ENCODE measurements at places on chromosomes 12 and 14. TPM values are rescaled to one million over a fixed set of nuclear protein-coding genes. Genes with fewer than 3 reads are reported as not detected.
A peak's percentile ranks its signal among the peaks of the same experiment; 100 is the strongest.

DNA sequence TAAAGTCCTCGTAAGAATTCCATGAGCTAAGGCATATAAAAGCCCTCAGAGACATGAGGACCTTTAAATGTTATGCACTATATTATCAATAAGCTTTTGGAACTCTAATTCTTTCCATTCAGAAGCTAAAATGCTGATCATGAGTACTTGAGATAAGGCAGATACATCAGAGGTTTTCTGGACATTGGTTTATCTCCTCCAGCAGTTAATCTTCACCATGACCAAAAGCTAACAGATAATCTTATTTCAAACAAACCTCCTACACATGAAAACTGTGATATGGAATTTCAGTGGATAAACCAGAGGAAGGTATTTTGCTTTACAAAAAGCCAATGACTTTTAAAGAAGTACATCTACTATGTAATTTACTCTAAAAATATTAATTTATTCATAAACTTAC is 97.9 kb upstream of the BBS10 start:
- no peak for DNase-seq

GRCh38 chr12:92762773-92763172 is 60.0 kb downstream of the PLEKHG7 start:
- DNase-seq = no peak

DNA sequence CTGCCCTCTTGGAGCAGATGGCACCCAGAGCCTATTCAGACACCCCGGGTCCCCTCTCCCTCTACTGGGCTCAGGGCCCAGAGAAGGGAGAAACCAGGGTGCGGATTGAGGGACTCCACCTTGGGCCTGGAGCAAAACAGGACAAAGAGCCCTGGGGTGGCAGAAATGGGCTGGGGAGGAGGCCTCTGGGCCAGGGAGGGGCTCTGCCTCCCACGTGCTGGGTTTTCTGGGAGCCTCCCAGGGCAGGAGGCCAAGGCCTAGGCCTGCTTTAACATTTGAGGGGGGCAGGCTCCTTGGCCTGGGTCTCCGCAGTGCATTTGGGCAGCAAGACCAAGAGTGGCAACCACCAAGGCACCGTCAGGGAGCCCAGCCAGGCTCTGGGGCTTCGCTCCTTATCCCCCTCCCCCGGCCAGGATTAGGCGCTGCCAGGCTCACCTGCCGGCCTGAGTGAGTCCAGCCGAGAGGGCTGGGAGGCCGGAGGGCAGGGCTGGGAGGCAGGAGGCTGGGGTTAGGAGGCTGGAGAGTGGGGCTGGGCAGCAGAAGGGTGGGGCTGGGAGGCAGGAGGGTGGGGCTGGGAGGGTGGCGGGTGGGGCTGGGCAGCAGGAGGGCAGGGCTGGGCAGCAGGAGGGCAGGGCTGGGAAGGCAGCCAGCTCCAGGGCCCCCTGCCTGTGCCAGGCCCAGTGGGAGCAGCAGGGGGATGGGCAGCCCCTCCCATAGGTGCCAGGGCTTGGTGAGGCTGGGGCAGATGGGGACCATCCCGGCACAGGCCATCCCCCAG is 101.8 kb upstream of the EIF5 start:
- no peak for DNase-seq

- no peak for DNase-seq
Observed at GRCh38 chr12:65875640-65876071, 51.4 kb downstream of the HMGA2 start.

DNA sequence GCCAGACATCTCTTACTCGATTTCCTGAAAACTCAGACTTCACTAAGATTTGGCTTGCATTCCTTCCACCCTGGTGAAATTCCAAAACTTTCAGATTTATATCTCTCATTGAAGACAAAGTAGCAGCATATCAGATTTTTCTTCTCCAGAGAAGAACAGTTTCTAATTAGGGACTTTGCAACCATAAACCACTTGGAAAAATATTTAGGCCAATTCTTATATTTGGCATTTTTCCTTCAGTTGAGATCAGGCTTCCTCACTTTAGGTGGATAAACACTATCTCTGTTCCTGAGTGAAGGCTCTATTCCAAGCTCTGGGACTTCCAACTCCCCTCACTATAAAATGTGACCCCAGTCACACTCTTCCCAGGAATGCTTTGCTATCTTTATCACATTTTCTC is 1434.3 kb upstream of the FLRT2 start:
- DNase-seq = no peak

DNA sequence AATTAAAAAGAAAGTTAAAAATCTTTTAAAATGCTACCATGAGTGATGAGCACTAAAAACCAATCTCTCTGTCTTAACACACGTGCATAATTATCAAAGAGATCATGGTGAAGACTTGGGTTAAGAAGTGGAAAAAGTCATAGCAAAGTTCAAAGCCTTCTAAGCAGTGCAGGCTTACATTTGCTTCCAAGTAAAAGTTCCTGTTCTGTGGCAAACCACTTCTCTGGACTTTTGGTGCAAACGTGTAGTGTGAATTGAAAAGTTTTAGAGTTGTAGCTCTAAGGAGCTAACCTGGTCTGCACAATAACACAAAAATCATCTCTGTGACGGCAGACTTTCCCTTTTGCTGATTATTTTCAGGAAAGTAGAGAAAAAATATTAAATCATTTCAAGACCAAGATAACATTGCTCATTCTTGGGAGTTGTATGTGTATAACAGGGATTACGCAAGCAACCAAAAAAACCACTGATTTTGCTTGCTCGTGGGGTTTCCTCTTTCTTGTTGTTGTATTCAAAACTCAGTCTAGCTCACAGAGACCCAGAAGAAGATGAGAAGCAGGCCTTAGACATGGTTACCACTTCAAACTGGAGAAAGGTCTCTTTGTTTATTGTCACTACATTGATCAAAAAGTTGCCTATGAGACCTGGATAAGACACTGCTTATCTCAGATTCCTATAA is 2.3 kb upstream of the GLIPR1 start:
- no peak for DNase-seq

GRCh38 chr12:63915105-63915800 is 70.8 kb downstream of the SRGAP1 start:
- DNase-seq = no peak

The ACSM4 gene
- total RNA-seq = not detected

- DNase-seq = no peak
Observed at GRCh38 chr12:28463396-28463795, 273.1 kb downstream of the CCDC91 start.

- no peak for DNase-seq
Observed at GRCh38 chr14:38611928-38612327, 356.0 kb upstream of the CLEC14A start.

The GPR135 gene
- 2.0 TPM for total RNA-seq

DNA sequence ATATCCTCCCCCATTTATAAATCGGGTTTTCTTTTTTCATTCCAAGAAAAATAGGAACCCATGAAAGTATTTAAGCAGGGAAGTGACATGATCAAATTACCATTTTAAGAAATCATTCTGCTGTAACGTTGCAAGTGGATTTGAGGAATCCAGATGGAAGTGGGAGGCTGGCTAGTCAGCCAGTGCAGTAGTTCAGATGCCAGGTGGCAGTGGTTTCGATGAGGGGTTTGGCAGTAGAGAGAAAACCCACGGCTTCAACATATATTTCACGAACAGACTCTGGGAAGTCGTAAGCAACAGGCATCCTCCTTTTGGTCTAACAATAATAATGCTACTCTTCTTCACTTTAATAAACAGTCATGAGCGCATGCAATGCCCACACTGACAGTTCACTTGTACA is 25.0 kb downstream of the PDZRN4 start:
- DNase-seq = no peak

GRCh38 chr12:102454808-102455760 is 25.3 kb downstream of the IGF1 start:
- DNase-seq = no peak

DNA sequence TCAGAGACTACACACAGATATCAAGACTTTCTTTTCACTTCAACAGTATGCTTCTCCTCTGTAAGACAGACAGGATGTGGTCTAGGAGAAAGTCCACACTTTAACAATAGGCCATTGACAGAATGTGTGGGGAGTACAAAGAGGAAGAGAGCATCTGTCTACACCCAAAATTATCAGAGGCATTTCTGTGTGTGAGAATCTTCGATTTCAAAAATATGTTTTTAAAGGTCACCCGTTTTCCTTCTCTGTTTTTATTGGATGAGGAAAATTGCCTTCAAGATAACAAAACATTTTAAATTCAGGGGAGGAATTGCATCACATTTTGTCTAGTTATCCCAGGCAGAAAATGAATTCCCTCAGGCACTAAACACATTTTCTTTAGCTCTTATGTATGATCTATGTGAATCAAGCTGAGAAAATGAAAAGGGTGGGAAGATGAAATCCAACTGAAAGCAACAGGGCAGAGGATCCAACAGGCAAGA is 16.4 kb downstream of the NAV3 start:
- no peak for DNase-seq

DNA sequence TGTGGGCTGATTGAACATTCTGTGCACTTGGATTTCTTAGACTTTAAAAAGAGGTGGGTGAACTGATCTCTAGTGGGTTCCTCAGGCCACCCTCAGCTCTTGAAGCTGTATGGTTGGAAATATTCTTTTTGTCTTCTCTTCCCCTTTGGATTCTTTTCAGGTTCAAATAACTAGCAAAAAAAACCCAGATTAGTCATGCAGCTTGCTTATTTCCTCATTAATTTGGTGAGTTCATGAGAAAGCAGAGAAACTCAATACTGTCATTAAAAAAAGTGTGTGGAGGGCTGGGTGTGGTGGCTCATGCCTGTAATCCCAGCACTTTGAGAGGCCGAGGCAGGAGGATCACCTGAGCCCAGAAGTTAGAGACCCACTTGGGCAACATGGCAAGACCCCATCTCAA is 183.4 kb downstream of the ESR2 start:
- no peak for DNase-seq

GRCh38 chr14:92501891-92502351 is 11.7 kb upstream of the RIN3 start:
- no peak for DNase-seq

DNA sequence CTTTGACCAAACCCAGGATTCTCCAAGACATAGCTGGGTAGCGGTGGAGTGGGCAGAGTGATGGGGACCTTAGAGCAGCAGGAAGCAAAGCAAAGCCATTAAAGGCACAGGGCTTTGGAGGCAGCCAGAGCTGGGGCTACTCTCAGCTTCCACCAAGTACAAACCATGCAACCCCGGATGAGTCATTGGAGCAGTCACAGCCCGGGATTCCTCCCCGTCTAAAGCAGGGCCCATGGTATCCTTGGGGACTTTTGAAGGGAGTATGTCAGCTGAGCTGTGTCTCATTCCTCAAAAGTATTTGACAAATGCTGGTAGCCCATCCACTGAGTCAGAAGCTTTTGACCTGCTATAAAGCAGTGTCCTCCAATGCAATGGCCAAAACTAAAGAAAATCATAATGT is 9.7 kb upstream of the IFI27 start:
- DNase-seq = no peak

- no peak for DNase-seq
Observed at GRCh38 chr12:52815161-52815560, 1.2 kb upstream of the KRT4 start.

GRCh38 chr12:109695416-109695815 is 18.2 kb upstream of the FAM222A start:
- no peak for DNase-seq

- DNase-seq = no peak
Observed at GRCh38 chr12:114004402-114004801, 38.3 kb upstream of the RBM19 start.

DNA sequence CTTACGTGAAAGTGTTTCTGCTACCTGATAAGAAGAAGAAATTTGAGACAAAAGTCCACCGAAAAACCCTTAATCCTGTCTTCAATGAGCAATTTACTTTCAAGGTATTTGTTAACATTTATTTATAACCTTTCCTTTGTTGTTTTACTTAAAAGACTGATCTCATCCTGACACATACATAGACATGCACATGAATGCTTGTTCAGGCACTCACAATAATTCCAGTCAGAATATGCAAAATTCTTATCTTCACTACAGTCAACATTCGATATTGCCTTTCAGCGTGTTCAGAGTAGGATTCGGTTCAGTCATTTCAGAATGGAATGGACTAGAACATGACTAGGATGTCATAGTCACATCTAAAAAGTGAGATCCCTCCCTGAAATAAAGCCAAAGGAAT is 394.6 kb downstream of the PAWR start:
- DNase-seq = no peak

DNA sequence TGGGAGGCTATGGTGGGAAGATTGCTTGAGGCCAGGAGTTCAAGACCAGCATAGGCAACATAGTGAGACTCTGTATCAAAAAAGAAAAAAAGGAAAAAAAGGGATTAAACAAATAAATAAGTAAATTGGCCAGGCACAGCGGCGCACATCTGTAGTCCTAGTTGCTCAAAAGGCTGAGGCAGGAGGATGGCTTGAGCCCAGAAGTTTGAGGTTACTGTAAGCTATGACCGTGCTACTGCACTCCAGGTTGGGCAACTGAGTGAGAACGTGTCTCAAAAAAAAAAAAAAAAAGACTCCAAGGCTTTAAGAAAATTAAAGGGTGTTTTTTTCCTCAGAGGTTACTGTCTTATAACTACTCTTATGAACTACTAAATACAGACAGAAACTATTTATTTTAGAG is 11.7 kb downstream of the BEST3 start:
- DNase-seq = no peak

DNA sequence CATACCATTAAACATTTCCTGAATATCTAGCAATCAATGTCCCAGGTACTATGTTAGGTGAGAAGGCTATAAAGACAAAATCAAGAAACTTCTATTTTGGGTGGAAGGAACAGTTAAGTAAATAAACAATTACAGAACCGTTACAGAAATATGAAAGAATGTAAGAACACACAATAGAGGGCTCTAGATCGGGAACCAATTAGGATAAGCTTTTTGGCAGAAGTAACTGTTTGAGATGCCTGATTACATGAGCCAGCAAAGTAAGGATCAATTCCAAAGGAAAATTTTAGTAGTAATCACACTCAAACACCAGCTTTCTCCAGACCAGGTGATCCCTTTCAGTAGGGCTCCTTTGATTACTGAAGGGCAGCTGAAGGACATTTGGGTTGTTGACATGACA is 33.9 kb downstream of the PPP1R12A start:
- DNase-seq = no peak

GRCh38 chr12:90978117-90978770 is 23.3 kb upstream of the CCER1 start:
- no peak for DNase-seq

GRCh38 chr14:58659846-58660245 is 22.1 kb downstream of the DACT1 start:
- peak; percentile 39 for DNase-seq

GRCh38 chr12:27771481-27772327 is 8.3 kb upstream of the KLHL42 start:
- no peak for DNase-seq

- DNase-seq = no peak
Observed at GRCh38 chr14:83912032-83912642, 1617.8 kb upstream of the FLRT2 start.

The PAX9 gene
- not detected for total RNA-seq

The PTPRB gene
- 34.4 TPM for total RNA-seq

DNA sequence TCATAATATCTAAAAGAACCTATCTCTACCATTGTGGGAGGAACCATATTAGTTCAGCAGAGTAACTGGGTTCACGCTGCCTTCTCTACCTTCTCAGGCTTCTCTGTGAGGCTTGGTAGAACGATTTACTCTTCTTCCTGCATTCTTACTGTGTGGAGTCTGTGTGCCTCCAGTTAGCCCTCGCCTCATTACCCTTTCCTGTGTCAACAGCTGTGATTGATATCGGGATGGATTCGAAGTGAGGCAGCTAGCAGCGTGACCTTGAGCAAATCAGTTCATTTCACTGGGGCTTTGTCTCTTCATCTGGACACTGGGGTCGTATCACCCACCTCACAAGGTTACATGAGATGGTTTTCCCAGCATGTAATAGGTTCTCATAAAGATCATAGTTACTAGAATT is 4.6 kb upstream of the VRK1 start:
- no peak for DNase-seq

Measured in left ventricle myocardium superior (tissue), 1 donor.